ENCODE measurements at places on chromosomes 1 and 21.

DNA sequence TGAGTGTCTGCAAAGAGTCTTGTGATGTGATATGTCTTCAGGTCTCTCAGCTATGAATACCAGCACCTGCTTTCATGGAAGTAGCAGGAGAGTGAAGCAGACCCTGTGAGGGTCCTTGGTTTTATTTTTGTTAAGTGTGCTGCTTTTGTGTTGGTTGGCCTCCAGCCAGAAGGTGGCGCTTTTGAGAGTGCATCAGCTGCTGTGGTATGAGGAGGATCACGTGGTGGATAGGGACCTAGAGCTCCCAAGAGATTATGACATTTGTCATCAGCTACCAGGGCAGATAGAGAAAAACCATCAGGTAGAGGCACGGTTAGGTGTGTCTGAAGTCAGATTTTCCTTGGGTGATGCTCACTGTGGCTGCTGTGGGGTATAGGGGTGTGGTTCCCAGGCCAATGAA is 1232.1 kb downstream of the MRPL39 start:
- no peak for DNase-seq

- DNase-seq, result no peak
Measured at GRCh38 chr1:245458234-245458633, 303.4 kb downstream of the KIF26B start.

DNA sequence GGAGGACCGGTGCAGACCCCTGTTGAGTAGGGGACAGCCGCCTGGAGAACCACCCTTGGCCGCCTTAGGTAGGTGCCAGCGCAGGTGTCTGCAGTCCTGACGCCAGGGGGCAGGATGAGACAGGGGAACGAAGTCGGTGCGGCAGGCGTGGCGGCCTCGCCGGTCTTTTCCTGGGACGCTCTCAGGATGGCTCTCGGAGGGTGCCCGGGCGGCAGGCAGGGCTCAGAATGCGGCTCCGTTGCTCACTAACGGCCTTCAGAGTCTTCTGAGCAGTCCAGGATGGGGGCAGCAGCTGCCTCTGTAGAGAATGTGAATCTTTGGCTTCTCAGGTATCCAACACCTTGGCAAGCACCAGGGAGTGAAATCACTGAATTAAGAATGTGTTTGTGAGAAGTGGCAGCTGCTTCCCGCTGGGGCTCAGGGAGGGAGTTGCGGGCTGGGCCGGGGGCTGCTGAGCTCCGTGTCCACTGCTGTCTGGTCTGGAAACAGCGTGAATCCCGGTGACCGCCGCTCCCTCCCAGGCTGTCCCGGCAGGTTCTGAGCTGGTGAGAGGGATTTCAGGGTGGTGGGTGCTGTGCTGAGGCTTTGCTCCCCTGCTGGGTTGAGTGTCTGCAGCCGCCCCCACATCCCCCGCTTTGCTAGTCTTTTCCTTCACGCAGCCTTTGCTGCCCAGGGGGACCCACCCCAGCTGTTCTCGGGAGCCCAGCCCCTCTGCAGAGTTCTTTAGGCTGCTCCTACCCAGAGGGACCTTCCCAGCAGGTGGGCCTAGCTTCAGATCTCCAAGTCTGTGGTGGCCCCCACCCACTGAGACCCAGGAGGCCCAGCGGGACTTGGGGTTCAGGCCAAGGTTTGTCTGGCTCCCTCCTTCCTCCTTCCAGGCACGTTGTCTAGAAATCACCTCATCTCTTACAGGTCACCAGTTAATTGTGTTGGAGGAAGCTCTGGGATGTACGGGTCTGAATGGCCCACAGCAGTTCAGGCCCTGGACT is 11.1 kb upstream of the C1orf174 start:
- peak; percentile 86 for DNase-seq

DNA sequence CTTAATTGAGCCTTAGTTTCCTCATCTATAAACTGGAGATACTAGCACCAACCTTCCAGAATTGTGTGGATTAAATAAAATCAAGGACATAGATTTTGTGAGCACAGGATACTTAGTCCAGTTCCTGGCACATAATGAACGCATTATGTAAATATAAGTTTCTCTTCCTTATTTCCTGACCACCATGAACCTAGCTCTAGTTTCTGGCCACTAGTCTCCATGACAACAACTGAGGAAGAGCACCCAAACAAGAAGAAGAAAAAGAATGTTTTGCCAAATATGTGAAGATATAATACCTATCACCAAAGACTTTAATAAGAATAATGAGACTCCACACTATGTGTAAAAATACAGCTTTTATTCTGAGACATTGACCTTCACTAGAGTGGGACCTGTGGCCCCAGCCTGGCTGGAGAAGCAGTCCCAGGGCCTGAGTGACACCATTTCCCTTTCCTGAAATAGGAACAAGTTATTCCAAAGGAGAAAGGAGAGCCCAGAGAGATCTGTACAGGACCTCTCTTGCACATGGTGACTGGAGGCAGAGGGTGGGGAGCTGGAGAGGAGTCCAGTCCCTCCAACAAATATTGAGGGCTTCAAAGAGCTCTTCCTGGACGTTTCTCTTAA is 940 bp upstream of the USF1 start:
- DNase-seq, result no peak

- no peak for DNase-seq
Measured at GRCh38 chr1:240126821-240127220, 35.1 kb downstream of the FMN2 start.

GRCh38 chr1:201556841-201557571 is 18.1 kb downstream of the NAV1 start:
- DNase-seq, result no peak
